NB4 (cell line): ENCODE measurements at places on chromosomes 7 and 10.

- no peak for DNase-seq
These were observed 305.4 kb downstream of the KCNMA1 start for GRCh38 chr10:77332256-77332655.

- no peak for DNase-seq
These were observed 200.9 kb downstream of the DOCK4 start for GRCh38 chr7:112005205-112005775.

DNA sequence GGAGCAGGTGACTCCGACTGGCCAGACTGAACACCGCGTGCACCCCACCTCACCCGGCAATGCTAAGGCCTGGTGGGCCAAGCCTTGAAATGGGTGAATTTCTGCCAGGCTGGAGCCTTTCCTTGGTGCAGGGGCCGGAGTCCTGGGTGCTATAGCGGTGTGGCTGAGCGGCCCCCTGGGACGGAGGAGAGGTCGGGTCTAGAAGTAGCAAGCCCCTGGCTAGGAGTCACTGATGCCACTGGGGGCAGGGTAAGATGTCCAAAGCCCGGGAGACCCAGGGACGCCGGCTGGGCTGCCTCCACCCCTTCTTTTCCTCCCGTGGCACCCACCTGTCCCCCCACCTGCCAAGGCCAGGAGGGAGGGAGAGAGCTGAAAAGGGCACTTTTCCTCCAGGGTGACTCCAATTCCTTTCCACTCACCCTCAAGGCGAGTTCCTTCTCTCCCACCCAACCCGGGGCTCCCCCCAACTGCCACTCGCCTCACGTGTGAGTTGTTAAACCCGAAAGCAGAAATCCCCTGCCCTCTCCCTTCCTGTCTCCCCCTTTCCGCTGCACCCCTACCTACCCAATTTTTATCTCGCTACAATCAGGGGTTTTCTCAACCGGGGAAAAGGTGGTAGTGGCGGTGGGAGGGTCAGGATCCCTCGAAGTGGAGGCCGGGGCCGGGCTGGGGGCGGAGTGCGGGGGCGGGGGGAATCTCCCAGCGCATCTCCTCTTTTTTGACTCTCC, 6.0 kb upstream of the GATA3 start:
- DNase-seq = no peak

DNA sequence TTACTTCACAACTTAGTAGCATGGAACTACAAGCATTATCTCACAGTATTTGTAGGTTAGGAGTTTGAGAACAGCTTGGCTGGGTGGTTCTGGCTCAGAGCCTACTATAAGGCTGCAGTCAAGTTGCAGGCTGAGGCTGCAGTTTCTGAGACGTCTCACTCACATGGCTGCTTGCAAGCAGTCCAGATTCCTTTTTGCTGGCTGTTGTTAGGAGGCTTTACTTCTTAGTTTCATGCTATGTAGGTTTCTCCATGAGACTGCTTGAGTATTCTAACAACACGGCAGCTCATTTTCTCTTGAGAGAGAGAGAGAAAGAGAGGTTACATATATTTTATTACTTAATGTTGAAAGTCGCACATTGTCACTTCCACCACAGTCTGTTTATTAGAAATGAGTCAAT, 1073.9 kb downstream of the NXPH1 start:
- DNase-seq = no peak

GRCh38 chr10:127302343-127302742, 106.0 kb upstream of the INSYN2A start:
- no peak for DNase-seq

DNA sequence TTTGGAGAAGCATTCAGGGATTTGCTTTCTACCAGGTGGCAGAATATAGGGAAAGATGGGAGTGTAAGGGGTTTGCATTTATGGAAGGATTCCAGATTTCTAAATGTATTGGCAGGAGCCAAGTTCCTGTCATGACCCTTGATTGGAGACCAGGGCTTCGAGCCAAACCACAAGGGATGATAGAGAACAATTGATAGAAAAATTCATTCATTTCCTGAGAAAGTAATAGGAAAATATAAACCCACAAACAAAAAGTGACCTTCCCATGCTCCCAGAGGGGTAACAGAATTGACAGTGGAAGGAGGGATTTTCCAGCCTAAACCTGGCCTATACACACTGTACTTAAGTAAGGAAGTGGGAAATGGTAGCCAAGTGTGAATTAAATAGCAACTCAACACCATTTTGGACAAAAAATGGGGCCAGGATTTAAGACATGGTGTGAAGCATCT, 22.4 kb upstream of the IFIT2 start:
- no peak for DNase-seq

- no peak for DNase-seq
These were observed 26.7 kb downstream of the CPXM2 start for GRCh38 chr10:123864923-123865322.

GRCh38 chr10:31739711-31740110, 188.9 kb downstream of the ARHGAP12 start:
- no peak for DNase-seq

DNA sequence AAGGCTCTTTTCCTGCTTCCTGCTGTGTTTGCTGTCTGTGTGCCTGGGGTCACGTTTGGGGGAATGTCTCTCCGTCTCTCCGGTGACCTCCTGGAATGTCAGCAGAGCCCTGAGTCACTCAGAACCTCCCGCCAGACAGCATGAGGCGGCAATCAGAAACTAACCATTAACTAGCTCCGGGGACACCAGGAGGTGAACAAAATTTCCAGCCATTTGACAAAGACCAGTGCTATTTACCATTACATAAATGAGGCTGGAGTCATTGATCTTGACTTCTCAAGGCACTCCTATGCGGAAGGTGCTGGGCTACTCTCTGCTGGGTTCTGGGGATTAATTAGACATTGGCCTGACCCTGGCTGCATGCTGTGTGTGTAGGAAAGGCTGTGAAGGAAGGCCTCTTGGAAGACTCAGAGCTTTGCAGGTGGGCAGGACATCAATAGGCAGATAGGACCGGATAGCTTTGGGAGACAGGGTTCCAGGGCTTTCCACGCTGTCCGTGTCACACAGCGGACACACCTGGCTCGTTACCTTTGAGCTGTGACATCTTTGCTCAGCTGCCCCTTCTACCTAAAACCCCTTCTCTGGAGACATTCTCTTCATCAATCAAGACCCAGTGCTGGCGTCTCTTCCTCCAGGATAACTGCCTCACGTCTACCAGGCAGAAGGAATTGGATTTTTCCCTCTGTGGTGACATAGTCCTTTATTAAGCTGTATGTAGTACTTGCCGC, 77.0 kb downstream of the PFKFB3 start:
- DNase-seq = no peak

DNA sequence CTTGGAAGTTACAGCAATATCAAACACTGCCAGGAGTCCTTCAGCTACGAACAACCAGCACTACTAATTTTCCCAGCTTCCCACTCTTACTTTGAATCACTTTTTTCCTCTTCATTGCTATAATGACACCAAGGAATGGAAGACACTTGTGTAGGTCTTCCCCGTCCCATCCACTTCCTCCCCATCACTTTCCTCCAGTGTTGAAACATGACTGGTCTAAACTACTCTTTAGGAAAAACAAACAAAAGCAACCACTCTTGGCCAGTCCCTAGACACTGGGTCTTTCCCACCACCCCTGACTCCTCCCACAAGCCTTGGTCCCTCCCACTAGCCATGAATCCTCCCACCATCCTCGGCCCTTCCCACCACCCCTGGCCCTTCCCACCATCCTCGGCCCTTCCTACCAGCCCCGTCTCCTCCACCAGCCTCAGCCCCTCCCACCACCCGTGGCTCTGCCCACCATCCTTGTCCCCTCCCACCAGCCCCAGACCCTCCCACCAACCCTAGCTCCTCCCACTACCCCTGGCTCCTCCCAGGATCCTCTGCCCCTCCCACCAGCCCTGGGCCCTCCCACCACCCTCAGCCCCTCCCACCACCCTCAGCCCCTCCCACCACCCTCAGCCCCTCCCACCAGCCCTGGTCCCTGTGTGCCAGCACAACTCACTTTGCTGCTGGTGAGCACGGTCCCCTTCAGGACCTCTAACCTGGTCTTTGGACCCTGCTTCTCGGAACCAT, 68.5 kb downstream of the CXCL12 start:
- DNase-seq = peak; percentile 60

DNA sequence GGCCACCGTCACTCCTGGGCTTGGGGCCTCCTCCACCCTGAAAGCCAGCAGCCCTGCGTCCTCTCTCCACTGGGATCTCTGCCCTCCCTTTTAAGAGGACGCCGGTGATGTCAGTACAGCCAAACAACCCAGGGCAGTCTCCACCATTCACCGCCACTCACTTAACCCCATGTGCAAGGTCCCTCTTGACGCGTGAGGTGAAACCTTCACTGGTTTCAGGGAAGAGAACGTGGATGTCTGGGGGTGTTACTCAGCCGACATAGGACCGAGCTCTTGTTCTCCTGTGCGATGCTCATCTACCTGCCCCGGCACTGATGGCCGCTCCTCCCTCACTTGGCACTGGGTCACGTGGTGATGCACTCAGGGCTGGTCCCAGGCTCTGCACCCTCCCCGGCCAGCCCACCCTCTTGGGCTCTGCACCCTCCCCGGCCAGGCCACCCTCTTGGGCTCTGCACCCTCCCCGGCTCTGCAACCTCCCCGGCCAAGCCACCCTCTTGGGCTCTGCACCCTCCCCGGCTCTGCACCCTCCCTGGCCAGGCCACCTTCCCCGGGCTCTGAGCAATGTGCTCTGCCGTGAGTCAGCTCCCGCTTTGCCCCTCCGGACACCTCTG, 36.1 kb downstream of the ADGRA1 start:
- no peak for DNase-seq

- peak; percentile 47 for DNase-seq
These were observed 89.0 kb upstream of the STEAP4 start for GRCh38 chr7:88395715-88396114.

- DNase-seq = no peak
These were observed 3.6 kb downstream of the PRSS37 start for GRCh38 chr7:141837683-141838082.

GRCh38 chr7:94890216-94890615, 17.2 kb upstream of the PPP1R9A start:
- no peak for DNase-seq

GRCh38 chr10:65235266-65235665, 1690.6 kb upstream of the LRRTM3 start:
- no peak for DNase-seq

GRCh38 chr10:103793920-103794883, 61.2 kb downstream of the SH3PXD2A start:
- DNase-seq = no peak

DNA sequence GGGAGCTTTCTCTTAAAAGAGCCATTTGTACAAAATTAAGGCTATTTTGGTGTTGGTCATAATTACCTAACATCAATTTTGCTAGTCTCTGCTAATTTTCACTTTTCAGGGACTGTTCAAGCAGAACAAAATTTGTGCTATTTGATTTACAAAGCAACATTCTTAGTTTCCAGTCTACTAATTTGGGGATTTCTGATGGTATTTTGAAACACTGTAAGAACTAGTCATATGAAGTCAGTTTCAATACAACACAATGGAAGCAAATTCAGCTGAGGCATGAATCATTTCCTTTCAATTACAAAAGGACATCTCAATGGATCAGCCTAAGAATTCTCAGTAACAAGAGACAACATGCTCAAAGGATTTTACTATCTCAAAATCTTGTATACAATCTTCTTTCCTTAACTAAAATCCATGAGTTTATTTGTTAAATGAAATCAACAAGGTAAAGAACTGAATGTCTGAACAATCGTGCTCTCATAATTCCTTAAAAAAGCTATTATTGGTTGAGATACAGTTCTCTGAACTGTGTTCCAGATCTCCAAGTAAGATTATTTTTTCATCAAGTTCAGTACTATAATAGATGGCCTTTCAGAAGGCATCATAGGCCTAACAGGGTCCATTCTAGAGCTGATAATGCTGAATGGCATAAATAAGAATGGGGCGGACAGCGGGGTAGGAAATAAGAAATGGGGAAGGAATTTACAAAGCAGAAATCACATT, 144.6 kb downstream of the NRCAM start:
- no peak for DNase-seq

GRCh38 chr7:116859323-116859722, 3.1 kb upstream of the CAPZA2 start:
- DNase-seq = peak; percentile 72

DNA sequence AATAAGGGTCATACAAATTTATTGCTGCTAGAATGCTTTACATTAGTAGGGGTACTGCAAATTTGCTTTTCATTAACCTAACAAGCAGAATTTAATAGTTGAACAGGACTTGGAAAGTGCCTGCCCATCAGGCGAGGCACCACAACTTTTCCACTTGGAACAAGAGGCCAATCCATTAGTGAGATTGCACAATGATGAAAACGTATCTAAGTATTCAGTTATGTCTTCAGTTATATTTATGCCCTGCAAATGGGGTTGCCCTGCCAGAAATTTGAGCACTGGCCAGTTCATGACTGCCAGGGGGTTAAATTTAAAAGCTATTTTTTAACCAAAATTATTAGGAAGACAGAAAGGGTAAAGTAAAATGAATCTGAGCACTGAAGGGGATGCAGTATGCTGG, 111.1 kb upstream of the PALS2 start:
- DNase-seq = no peak

GRCh38 chr10:527416-527815, 162.1 kb downstream of the DIP2C start:
- no peak for DNase-seq

DNA sequence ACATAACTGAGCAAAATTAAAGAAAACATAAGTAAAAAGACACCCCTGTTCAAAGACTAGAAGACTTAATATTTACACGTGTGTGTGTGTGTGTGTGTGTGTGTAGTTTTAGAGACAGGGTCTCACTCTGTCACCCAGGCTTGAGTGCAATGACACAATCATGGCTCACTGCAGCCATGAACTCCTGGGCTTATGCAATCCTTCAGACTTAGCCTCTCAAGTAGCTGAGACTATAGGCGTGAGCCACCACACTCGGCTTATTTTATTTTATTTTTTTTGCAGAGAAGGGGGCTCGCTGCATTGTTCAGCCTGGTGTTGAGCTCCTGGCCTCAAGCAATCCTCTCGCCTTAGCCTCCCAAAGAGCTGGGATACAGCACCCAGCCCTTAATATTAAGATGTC, 90.3 kb downstream of the JMJD1C start:
- peak; percentile 48 for DNase-seq

- peak; percentile 36 for DNase-seq
These were observed 230.3 kb upstream of the PRSS58 start for GRCh38 chr7:142488036-142488633.

DNA sequence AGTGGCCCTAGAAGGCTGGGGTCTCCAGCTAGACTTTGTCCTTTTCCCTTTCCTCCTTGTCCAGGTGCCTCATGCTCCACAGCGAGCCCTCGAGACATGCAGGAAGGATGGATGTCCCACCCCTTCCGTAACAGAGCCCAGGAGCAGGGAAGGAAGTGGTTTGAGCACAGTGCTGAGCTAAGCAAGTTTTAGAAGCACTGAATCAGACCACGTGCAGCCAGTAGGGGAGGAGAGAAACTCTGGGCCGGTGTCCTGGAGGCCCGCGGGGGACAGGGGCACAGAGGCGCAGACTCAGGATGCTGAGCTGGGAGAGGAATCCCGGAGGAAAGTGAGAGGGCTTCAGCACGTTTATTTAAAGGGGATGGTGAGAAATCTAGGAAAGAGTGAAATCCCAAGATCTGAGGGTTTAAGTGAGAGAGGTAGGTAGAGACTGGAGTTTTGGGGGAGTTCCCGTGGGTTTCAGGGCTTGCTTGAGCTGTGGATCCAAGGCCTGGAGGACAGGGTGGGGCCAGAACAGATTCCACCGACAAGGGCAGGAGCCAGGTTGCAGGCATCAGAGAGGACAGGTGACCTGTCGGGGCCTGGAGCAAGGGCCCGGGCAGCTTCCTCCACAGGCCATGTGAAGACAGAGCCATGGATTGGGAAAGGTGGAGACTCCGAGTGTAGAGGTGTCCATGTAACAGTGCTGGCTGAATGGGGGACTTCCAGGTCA, 4.4 kb upstream of the IRF5 start:
- no peak for DNase-seq

GRCh38 chr10:3186368-3186767, 13.8 kb upstream of the PITRM1 start:
- no peak for DNase-seq

GRCh38 chr7:105336009-105336408, 52.7 kb downstream of the SRPK2 start:
- DNase-seq = peak; percentile 36
